NCI-H510A (cell line): ENCODE measurements at places on chromosomes 4 and X.

GRCh38 chr4:24765376-24765988 lies 29.9 kb upstream of the SOD3 start:
- DNase-seq, result no peak

GRCh38 chr4:48127682-48128404 lies 6.2 kb downstream of the TXK start:
- peak; percentile 14 for DNase-seq

- no peak for DNase-seq
Measured at GRCh38 chr4:39429476-39430334, 23.0 kb downstream of the KLB start.

DNA sequence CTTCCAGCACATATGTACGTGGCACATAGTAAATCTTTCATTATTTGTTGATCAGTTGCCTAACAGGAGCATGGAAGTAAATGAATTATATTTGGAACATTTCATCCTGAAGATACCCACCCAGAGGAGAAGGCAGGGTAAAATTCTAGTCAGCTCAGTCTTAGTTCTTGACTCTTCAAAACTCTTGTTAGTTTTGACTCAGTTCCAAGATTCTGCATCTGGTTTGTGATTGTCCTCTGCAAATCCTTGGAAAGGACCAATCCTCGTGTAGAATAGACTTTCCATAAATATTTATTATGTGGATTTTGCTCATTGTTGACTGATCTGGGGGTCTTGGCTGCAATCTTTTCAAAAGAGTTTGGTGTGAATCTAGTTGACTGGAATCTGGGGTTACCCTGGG lies 257.5 kb upstream of the FAT1 start:
- DNase-seq, result no peak

GRCh38 chrX:138914767-138915166 lies 203.2 kb upstream of the FGF13 start:
- no peak for DNase-seq

DNA sequence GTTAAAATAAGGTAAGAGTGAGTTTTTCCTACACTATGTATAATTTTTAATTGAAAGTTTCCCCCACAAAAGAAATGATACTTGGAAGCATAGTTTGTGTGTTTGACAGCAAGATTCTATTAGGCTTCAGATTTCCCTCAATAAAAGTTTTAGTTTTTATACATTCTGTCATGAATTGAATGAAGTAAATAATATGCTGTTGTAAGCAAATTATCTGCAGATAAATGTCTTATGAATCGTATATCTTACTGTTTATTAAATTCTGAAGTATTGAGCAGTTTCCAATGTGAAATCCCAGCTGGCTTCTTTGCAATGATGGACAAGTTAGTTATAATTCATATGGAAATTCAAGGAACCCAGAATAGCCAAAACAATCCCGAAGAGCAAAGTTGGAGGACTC lies 33.5 kb downstream of the RS1 start:
- no peak for DNase-seq

DNA sequence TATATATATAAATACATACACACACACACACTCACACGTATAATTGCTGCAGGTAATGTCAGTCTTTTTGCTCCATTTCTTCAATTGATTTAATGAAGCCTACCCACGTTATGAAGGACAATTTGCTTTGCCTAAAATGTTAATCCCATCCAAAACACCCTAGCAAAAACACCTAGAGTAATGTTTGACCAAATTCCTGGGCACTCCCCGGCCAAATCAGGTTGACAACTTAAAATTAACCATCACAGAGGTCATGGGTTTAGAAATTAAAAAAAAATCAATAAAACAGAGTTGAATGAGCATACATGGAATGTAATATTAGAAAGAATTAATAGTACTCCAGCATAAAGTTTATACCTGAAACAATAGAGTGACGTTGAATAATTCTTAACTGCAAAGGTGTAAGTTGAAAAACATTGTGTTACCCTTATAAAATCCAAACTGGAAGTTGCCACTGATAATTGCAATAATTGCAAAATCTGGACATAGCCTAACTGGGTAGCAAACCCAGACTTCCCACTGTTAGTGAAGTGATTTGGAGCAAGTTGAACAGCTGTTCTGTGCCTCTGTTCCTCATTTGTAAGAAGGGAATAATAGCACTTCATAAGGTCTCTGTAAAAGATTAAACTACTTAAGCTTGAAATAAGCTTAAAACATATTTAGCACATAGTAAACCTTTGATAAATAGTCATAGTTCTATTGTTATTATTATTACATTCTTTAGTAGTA lies 2120.5 kb downstream of the PCDH7 start:
- DNase-seq, result no peak
